ENCODE measurements at places on chromosomes 2 and 18.
A peak's percentile ranks its signal among the peaks of the same experiment; 100 is the strongest.

GRCh38 chr2:174951745-174952144, 53.4 kb downstream of the CHN1 start:
- peak; percentile 92 for DNase-seq

DNA sequence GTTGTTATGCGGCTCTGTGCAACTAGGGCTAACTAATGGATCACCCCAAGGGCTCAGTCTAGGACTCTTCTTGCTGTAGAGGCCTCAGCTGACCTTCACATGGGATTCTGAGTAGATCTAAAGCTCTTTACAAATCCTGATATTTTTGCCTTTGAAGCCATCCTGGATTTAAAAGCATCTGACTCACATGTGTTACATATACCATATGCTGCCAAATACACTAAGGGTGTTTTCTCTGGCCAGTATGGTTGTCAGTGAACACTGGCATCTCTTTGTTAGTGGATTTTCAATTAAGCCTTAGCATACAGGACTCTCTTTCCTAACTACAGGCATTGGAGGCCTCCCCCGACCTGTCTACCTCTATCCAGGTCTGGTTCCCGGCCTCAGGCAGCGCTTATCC, 992.8 kb upstream of the FANCL start:
- no peak for DNase-seq

- DNase-seq = no peak
Observed at GRCh38 chr18:24846138-24846537, 385.7 kb downstream of the HRH4 start.

GRCh38 chr2:106956416-106956815, 70.4 kb upstream of the ST6GAL2 start:
- DNase-seq = peak; percentile 62

- DNase-seq = peak; percentile 53
Observed at GRCh38 chr18:10128921-10129501, 215.2 kb downstream of the VAPA start.

DNA sequence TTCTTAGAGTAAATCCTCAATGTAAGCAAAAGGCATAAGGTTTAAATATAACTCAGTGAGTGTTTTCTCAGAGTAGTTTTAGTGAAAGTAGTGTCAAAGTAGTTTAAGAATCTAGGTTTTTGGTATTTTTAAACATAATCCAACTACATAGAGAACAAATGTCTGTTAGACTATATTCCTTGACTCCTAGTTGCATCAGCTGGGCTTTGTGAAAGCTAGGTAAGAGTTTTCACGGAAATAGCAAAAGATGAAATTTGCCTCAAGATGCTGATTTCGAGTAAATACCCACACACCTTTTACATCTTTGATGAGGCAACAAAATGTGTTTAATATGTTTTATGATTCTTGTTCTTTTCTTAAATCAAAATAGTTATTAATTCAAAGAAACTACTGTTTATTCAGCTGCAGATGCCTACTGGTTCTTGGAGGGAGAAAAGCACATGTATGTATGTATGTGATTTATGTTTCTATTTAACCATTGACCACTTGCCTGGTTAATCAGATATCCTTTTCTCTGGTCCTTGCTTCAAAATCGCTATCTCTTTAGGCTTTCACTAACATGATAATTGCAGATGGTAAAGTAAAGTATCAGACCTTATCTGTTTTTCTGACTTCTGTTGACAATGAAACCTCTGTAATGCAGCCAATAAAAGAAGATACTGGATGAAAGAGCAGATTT, 117.4 kb upstream of the NOSTRIN start:
- DNase-seq = no peak

- peak; percentile 31 for DNase-seq
Observed at GRCh38 chr2:129935118-129935517, 44.3 kb upstream of the RAB6C start.

DNA sequence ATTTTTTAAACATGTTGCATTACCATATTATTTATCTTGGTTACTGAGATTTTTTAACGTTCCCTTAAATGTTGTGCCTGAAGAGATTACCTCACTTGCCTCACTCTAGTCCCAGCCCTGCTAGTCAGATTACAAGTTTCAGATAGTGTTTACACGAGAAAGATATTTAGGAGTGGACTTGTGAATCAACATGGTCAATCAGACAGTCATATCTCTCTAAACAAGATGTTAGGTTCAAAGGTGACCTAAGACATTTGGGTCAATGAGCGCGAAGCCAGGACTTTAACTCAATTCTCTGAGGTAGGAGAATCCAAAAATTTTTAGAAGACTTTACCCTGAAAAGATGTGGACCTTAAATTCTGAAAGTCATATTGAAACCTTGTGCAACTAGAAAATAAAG, 14.8 kb upstream of the CALCRL start:
- no peak for DNase-seq

- no peak for DNase-seq
Observed at GRCh38 chr2:23069923-23070322, 315.1 kb upstream of the KLHL29 start.

DNA sequence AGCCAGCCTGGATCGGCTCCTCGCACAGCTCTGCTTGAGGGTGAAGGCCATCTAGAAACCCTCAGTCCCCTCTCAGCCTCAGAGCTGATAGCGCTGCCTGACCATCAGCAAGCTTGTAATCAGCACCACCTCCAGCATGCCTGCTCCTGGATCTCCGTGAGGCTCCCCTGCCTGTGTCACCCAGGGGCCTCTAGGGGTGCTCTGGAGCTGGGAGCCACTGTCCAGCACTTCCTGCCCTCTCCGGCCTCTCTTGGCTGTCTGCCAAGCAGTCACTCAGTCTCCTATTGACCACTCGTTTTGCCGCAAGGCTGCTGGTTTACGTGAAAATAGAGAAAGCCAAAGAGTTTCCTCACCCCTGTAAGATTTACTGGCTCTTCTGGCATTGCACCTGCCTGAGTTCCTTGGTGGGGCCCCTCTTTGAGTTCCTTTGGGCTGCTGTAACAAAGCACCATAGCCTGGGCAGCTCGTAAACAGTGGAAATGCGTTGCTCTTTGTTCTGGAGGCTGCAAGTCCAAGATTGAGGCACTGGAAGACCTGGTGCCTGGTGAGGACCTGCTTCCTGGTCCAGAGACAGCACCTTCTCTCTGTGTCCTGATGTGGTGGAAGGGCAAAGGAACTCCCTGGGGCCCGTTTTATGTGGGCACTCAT, 17.9 kb downstream of the CAPN10 start:
- no peak for DNase-seq

DNA sequence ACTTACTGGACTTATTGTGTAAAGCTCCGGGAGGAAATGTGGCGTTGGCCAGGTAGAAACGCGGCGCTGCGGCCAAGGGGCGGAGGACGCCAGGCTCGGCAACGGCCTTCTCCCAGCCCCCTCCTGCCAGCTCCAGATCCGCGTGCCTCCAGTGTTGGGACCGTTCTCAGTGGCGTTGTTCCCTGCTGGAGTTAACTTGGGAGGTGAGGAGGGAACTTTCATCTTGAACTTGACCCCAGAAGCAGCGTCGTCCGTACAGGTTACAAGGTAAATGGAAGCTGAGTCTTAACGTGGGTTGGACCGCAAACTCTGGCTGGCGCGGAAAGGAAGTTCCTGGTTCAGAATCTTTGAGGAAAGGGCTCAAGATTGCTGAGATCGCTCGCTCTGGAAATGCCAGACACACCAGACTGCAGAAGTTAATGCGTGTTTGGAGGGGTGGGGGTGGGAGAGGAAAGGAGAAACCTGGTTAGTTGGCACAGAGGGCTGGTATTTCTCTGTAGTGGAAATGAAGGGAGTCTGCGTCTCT, 1.3 kb downstream of the TANC1 start:
- DNase-seq = no peak

DNA sequence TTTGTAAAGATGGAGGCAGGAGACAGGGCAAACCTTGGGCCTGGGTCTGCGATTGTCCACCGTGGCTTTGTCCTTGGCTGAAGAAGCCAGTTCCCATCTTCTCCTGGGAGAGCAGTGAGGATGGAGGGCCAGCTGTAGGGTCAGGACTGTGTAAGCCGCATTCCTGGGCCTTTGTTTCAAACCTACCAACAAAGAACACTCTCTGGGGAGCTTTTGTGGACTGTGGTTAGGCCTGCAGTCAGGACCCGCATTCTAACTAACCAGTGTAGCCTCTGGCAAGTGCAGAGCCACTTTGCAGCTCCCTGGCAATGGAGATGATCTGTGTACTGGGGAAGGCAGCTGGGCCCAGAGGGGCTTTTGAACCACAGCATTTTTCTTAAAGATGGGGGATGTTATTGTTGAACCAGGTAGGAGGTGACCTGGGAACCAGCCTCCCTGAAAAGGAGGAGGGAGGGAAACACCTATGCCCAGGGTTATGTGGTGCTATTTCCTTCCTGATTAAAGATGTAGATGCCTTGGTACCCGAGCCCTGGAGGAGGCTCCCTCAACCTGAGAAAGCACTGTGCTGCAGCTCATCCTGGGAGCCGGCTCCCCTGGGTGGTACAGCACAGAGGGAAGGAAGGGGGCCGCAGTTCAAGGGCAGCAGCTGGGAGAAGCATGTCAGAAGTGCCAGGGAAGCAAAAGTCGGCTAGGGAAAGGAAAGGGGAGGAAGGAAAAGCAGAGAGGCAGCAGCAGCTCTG, 12.7 kb upstream of the SMAD4 start:
- no peak for DNase-seq

DNA sequence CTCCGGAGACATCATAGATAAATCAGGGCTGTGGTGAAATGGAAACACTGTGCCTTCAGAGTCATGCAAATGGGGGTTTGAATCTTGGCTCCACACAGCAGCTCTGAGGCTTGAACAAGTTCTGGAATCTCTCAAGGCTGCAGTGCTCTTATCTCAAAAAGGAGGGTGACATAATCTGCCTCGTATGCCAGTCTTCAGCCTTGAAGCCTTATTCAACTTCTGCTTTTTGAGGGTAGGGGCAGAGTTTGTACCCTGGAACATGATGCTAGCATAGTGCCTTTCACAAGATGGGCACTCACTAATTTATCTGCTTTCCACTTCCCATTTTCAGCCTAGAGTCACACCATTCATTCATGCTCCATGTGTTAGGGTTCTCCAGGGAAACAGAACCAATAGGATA, 42.3 kb downstream of the GATA6 start:
- no peak for DNase-seq

DNA sequence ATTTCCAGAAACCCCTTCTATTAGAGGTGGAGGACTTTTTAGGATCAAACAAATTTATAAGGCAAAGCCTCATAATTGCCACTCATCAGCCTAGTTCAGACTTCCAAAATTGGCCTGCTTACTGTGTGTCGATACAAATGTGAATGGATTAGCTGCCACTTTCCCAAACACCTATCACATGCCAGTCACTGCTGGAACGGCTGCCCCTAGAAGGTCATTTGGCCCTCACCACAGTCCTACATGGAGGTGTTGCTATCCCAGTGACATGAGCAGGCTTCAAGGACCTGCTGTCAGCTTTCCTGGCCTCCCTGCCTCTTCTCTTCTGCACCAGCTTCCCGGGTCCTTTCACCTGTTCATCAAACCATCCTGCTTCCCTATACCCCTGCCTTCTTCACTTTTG, 279.2 kb upstream of the SKOR2 start:
- DNase-seq = no peak

DNA sequence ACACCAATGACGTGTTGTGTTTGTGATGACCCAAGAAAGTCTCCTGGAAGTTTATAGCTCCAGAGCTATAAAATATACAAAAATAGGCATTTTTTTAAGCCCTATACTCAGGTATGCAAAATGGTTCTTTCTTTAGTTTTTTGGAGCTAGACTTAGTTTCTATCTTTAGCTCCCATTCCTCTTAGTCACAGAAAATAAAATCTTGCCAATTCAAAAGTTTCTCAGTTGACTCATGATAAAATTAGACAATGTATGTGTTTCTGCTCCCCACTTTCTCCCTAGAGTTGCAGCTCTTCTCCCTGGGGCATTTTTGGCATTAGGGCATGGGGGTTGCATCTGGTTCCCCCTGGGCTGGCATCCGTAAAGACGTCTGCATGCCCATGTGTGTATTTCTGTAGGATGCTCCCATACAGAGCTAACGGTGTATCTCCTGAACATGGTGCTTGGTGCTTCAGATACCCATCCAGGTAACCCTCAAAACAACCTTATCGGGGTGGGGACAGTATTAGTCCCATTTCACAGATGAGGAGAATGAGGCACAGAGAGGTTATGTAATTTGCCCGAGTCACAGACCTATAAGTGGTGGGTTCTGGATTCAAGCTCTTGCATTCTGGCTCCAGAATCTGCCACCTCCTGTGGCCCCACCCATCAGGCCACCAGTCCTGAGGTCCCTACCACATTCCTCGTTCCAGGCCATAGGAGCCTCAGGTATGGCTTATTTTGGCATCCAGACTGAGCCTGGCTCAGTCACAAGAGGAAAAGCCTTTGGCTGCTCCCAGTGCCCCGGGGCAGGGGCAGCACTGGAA, 43.1 kb upstream of the ASAP2 start:
- DNase-seq = peak; percentile 85

DNA sequence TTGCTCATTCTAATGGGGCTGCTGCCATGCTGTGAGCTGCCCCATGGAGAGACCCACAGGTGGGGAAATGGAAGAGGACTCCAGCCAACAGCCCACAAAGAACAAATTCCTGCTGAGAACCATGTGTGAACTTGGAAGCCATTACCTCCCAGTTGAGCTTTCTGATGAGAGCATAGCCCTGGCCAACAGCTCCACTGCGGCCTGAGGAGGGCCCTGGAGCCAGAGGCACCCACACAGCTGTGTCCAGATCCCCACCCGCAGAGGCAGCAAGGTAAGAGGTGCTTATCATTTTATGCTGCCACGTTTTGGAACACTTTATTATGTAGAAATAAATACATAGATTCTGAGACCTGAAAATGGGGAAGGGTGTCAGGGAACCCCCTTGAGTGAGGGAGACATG, 44.2 kb upstream of the OTOS start:
- DNase-seq = no peak

GRCh38 chr2:136214307-136215200, 96.6 kb upstream of the CXCR4 start:
- DNase-seq = no peak

DNA sequence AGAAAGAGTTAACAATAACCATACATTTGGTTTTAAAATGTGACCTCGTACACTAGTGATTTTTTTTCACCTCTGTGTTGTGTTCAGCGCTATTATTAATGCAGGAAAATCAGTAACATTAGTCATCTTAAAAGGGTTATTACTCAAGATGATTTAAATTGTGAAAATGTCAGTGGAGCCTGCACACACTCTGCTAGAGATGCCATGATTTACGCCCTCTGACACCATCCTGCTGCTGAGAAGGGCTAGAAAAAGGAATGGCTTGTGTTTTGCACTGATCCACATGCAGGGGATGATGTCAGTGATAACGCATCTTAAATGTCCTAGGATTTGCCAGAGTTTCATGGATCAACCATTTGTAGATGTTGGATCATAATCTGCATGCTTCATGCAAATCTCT, 121.3 kb upstream of the BOD1L2 start:
- peak; percentile 42 for DNase-seq

GRCh38 chr2:62306751-62307468, 111.0 kb downstream of the B3GNT2 start:
- no peak for DNase-seq

DNA sequence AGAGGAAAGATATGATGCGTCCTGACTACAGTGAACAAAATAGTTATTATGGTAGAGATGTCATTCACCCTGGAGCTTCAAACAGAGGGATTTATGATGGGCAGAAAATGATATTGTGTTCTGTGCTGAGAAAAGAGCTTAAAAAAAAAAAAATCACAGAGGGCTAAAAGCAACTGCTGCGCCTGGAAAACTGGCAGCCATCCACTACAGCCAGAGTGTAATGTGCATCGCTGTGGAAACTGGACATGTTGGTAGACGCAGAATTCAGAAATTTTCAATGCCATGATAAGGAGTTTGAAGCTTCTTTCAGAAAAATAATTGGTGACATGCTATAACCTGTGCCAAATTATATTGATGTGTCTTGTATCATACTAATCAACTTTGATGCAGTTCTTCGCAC, 122.9 kb upstream of the SOX11 start:
- DNase-seq = no peak

Data from fibroblast of skin of right biceps (primary cell).